ENCODE measurements at places on chromosomes 4 and X.

DNA sequence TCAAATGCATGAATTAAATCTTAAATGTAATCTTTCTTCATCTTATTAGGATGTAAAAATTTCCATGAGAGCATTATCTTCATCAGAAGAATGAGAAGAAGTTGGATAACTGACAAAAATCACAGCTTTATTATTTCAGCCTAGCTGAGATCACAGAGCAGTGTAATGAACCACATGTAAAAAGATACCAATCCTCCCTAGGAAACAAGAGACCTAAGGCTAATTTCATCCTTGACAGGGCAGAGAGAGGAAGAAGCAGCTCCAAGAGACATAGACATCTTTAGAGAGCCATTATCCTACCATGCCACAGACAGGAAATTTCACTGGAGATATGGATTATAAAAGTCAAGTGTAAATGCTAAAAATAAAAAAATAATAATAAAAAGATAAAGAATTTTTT is 40.9 kb upstream of the IL15 start:
- DNase-seq: no peak

DNA sequence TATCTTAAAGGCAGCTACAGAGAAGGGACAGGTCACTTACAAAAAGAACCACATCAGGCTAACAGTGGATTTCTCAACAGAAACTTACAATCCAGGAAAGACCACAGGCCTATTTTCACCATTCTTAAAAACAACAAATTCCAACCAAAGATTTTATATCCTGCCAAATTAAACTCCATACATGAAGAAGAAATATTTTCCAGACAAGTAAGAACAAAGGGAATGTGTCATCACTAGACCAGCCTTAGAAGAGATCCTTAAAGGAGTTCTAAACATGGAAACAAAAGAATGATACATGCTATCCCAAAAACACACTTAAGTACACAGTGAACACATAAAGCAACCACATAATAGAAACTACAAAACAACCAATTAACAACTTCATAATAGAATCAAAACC is 105.6 kb downstream of the ANXA10 start:
- no peak for DNase-seq

- no peak for DNase-seq
Measured at GRCh38 chr4:103424853-103425252, 226.7 kb upstream of the CENPE start.

DNA sequence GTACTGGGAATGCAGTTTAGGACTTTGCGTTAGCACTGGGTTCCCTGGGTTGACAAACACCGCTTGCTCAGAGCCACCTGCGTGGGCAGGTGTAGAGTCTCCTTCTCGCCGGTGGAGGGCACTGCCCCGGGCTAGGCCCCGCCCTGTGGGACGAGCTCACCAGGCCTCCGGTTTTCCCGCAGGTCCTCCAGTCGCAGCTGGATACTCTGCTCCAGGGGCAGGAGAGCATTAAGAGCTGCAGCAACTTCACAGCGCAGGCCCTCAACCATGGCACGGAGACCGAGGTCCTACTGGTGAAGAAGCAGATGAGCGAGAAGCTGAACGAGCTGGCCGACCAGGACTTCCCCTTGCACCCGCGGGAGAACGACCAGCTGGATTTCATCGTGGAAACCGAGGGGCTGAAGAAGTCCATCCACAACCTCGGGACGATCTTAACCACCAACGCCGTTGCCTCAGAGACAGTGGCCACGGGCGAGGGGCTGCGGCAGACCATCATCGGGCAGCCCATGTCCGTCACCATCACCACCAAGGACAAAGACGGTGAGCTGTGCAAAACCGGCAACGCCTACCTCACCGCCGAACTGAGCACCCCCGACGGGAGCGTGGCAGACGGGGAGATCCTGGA is 49.2 kb upstream of the MND1 start:
- no peak for DNase-seq

All from stimulated activated CD4-positive, alpha-beta T cell treated with anti-CD3 and anti-CD28 coated beads, Interleukin-1b, Interleukin-23, amount 100 ng/mL, for 1 hour (primary cell).